ENCODE measurements at places on chromosomes 13 and 19.

DNA sequence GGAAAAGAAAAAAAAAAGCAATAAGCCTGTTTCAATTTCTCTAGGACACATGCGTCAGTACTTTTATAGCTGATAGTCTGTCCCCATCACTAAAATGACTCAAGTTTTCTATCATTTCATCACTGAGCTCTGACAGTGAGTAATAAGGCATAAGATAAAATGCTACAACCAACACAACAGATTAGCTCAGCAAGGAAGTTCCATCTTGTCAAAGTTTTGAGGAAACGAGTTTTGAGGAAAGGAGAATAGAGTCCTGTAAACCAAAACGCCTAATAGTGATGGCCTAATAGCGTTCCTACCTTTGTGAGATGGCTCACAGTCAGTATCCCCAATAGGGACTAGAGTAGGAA, 145.1 kb downstream of the LACC1 start:
- DNase-seq, result no peak

GRCh38 chr19:14503285-14503684, 7.4 kb upstream of the GIPC1 start:
- DNase-seq, result no peak

DNA sequence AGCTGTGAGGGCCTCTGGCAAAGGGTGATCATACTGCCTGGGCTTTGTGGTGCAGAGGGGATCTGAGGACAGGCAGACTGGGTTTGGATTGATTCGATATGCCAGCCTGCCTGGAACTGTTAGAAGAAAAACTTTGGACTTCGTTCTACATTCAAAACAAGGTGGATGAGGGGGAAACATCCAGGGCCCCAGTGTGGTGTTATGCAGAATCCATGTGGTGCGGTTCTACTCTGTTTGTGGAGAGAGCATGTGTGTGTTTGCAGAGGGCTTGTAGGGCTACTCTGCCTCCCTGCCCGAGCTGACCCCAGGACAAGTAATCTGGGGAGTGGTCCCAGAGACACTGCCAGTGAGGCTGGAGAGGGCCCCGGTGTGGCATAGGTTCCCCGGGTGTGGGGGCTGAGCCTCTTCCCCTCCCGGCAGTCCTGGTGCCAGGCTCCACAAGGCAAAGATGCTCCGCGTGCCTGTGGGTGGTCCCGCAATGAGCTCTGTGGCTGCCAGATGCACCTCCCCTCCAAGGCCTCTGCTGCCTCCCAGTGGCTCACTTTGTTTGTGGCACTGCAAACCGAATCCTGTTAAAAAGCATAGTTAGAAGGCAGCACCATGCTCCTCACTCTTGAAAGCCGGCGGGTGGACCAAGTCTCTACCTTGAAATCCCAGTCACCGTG, 22.3 kb upstream of the TFDP1 start:
- DNase-seq, result peak; percentile 25

- DNase-seq, result no peak
These were observed 1846.5 kb downstream of the OLFM4 start for GRCh38 chr13:54875111-54875510.

DNA sequence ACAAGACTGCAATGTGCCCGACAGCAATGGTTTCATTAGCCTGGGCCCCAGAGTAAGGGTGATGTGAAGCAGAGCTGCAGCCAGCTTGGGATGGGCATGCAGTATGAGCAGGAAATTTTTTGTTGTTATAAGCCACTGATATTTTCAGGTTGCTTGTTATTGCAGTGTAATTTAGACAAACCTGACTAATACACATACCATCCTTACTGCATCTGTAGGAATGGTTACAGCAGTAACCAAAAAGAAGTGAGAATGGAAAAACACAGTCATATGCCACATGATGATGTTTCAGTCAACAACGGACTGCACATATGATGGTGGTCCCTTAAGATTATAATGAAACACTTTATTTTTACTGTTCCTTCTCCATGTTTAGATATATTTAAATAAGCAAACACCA, 8.6 kb upstream of the POMP start:
- no peak for DNase-seq

DNA sequence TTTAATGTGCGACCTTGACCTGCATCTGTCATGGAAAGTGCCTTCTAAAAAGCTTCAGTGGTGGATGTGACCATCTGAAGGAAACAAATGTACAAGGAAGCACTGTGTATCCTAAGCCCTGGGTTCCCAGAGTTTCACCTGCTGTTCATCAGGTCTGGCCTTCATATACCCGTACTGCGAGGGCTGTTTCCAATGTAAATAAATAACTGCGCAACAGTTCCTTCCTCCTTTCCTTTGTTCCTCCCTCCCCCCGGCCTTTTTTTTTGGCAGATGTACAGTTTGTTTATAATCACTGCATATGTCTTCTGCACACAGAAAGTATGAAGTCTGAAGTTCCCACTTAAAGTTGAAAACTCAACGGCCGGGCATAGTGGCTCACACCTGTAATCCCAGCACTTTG, 5.2 kb downstream of the FAAP24 start:
- DNase-seq, result no peak

DNA sequence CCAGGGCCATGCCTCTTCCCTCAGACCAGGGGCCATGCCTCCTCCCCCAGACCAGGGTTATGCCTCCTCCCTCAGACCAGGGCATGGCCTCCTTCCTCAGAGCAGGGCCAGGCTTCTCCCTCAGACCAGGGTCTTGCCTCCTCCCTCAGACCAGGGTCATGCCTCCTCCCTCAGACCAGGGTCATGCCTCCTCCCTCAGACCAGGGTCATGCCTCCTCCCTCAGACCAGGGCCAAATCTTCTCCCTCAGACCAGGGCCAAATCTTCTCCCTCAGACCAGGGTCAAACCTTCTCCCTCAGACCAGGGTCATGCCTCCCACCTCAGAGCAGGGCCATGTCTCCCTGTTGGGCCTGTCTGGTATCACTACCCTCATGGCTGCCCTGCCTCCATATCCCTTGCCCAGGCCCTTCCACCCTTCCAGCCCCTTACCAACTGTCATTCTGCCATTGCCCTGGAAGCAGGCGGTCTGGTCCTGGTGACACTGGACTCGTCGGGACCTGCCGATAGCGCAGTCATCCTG, 4.2 kb downstream of the LYPD5 start:
- no peak for DNase-seq

- no peak for DNase-seq
These were observed 679.3 kb upstream of the GPC6 start for GRCh38 chr13:92547266-92547665.

DNA sequence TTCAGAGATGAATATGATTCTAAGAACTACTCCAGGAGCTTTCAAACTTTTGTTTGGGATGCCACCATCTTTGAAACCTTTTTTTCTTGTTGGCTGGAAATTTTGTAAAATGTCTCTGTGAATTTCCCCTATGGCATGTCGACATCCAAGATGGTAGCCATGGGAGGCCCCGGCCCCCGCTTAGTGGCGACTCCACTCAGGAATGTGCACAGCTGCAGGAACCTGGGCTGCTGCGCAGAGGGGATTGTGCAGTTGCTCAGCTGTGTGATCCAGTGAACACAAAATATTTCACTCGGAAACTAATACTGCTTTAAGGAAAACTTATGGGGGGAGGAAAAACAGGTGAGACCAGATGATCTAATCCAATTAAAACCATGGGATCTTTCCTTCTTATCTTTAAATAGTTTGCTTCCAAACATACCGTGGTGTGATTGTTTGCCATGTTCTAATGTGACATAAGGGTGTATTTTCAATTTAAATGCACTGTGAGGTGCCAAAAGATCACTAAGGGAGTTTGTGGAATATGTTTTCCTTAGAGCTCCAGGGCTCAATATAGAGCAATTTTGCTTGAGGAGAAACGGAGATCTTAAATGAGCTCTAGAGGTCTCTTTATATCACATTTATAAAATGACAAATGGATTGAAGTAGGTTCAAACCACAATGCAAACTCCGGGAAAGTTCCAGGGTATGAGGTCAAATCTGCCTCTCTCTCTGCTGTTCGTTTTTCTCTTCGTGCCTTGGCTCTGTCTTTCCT, 497.7 kb downstream of the FGF9 start:
- no peak for DNase-seq
